ENCODE measurements at places on chromosomes 16 and 17. TPM values are rescaled to one million over a fixed set of nuclear protein-coding genes. Genes with fewer than 3 reads are reported as not detected.

The RND2 gene
- polyA plus RNA-seq = not detected

The TMEM235 gene
- polyA plus RNA-seq = not detected

The SYNGR3 gene
- polyA plus RNA-seq = 4.6 TPM

The FOXJ1 gene
- not detected for polyA plus RNA-seq

The PPL gene
- polyA plus RNA-seq = not detected

The DYNLRB2 gene
- polyA plus RNA-seq = not detected

The TBC1D24 gene
- polyA plus RNA-seq = 4.5 TPM

The CDYL2 gene
- not detected for polyA plus RNA-seq

The ZMYND15 gene
- polyA plus RNA-seq = not detected

The C16orf96 gene
- not detected for polyA plus RNA-seq

The MYH13 gene
- polyA plus RNA-seq = not detected

The CRISPLD2 gene
- polyA plus RNA-seq = 0.05 TPM

The CA4 gene
- polyA plus RNA-seq = not detected
